ENCODE measurements at places on chromosomes 1 and 21.
A peak's percentile ranks its signal among the peaks of the same experiment; 100 is the strongest.

GRCh38 chr21:18000981-18001686 is 182.0 kb upstream of the C21orf91 start:
- DNase-seq: no peak

DNA sequence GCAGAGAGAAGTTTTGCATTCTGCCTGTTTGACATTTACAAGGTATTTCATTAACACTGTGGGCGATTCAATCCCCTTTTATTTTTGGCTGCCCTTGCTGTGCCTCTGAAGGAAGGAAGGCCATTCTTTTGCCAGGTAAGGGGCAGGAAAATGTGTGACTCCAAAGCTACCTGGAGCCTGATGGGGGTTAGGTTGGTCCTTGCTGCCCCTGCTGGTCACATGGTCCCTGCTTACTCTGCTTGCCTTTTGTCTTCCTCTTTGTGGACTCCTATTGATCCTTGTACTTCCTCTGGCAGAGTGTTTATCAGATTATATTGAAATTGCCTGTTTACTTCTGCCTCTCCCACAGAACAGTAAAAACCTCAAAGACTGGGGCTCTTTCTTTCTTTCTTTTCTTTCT is 65.7 kb downstream of the ST6GALNAC3 start:
- DNase-seq: peak; percentile 53

- peak; percentile 89 for DNase-seq
Observed at GRCh38 chr1:24286246-24287010, 32.7 kb upstream of the GRHL3 start.

GRCh38 chr1:115893545-115893944 is 52.6 kb upstream of the NHLH2 start:
- no peak for DNase-seq

DNA sequence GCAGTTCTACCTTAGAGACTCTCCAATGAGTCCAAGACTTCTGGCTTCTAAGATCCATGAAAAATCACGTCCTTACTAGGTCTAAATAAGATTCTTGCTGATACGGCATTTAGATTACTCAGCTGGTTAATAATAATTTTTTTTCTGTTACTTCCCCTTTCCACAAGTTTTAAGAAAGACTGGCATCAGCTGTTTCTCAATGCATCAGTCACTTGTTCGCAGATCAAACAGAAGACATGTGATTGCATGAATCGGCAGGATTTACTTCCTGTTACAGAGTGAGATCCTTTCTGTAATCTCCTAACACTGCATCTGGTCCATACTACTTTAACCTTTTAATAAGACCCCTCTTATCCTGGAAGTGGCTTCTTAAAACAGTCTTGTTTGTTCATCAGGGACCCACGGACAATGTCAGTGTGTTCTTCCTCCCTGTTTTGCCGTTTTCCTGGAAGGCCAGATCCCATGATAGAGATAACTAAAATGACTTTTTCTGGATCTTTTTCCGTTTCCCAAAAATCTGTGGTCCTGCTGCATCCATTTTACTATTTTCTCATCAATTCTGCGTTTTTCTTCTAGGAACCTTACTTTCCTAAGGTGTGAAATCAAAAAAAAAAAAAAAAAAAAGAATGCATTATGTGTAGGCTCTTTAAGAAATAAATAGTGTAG is 6.1 kb downstream of the NPL start:
- no peak for DNase-seq

DNA sequence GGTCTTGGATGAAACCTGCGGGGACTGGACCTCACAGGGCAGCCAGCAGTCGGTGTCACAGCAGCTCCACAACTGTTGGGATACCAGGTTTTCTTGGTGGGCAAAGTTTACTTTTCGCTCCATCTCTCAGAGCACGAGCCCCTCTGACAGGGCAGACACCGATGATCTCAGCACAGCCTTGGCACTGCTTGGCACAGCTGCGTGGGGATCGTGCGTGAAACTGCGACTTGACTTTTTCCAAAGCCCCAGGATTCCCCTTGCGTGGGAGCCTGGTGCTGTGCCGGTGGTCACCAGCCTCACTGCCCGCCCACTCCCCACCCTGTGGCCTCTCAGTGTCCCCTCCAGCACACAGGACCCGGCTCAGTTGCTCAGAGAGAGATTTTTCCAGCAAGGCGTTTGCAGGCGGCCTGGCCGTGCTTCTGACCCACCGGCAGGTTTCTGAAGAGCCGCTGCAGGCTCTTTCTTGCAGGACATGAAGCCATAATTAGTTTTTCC is 57.3 kb downstream of the SIK1 start:
- DNase-seq: no peak

- DNase-seq: no peak
Observed at GRCh38 chr1:58813361-58813760, 29.5 kb upstream of the JUN start.

DNA sequence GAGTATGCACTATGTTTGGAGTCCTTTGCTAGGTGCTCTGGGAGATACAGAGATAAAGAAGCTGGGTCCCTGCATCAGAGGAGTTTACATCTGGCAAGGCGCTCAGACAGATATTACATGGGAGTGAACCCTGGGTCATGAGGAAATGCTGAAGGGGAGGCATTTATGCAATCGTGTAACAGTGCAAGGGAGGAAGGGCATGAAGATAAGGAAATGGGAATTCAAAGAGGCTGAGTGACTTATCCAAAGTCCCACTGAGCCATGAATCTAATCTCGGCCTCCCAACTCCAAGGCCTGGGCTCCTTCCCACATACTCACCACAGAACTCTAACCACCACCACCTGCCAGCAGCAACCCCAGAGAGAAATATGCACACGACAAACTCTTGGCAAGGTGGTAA is 51.6 kb downstream of the FAM163A start:
- DNase-seq: no peak

DNA sequence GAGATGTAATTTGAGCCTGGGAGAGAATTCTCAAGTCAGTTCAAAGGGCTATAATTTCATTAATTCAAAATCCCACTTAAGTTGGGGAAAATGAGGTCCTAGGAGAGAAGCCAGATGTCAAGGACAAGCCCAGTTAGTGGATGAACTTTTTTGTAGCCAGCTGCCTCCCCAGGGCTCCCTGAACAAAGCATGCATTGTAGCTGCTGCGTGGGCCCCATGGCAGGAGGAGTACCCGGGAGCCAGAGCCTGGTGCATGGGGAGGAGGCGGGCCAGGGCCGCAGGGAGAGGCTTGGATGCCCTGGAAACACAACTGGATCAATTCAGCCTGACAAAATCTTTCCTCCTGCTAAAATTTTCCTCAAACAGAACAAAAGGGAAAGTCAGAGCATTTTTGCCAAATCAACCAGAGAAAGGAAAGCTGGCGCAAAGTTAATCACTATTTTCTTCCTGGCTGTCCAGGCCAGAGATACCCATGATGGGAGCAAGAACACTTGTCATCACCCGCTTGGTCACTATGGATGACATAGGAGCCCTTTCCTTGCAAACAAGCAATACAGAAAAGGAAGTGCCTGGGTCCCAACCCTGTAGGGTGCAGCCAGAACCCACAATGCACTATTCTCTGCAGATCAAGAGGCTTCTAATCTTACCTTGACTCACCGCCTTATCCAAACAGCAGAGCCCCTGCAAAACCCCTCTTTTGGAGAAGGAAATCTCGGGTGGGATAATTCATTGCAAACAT is 248.1 kb upstream of the RAB4A start:
- DNase-seq: no peak

- no peak for DNase-seq
Observed at GRCh38 chr21:45528028-45528705, 14.1 kb downstream of the SLC19A1 start.

- peak; percentile 91 for DNase-seq
Observed at GRCh38 chr1:46724991-46725735, 6.2 kb upstream of the EFCAB14 start.

DNA sequence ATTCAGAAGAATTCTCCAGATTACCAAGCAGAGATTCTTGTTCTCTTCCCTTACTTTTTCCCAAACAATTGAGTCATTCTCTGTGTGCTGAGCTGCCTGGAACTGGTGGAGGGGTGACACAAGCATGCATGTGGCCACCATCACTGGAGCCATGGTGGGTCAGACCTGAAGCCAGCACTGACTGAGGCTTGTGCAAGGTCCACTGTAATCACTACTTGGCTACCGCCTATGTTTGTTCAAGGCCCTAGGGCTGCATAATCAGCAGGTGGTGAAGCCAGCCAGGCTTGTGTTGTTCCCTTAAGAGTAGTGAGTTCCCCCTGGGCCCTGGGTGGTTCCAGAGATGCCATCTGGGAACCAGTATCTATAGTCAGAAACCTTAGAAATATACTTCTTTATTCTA is 183.8 kb downstream of the DNAH14 start:
- DNase-seq: no peak

GRCh38 chr1:208219659-208220282 is 24.4 kb downstream of the PLXNA2 start:
- no peak for DNase-seq

DNA sequence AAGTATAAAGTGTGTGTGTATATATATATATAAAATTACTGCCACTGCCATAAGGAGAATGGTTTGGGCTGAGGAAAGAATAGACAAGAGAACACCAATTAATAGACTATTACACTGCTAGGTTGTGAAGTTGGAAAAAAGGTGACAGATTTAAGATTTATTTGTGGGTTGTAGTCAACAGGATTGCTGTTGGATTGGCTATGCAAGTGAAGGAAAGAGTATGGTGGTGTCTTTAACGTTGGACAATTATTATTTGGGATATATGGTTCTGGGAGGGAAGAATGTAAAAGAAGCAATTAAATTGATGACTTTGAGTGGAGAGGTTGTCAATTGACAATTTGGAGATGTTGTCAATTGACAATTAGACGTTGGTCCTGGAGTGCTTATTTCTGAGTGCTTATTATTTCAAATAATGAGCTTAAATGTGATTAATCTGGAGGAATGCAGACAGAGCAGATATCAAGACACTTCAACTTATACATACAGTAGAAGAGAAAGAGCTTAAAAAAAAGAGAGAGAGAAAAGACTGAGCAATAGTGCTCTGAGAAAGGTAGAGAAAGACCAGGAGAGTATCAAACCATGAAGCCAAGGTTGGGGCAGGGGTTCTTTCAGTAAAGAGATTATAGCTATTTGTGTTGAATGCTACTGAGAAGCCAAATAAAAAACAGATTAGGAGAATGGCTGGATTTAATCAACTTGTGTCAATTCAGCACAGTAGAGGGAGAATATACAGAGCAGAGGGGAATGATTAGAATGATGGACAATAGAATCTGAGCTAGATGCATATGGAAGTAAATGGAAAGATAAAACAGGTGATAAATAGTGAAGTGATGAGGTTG is 9.7 kb downstream of the PTGS2 start:
- no peak for DNase-seq

GRCh38 chr1:248625166-248625565 is 9.7 kb downstream of the OR2T11 start:
- no peak for DNase-seq

- DNase-seq: no peak
Observed at GRCh38 chr1:3459940-3460671, 5.6 kb downstream of the ARHGEF16 start.

DNA sequence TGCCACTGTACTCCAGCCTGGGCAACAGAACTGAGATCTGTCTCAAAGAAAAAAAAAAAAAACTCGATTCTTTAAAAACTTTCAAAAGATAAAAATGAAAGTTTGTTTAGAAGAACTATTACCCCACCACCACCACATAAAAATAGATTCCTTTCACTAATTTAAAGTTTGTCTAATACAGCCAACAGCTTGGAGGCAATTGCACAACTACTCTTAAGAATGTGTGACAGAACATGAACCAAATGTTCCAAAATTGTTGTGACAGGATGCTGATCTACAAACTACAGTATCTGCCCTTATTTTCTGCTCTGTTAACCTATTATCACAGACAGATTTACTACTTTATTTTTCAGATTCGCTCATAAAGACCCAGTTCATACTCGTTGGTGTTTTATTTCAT is 5.5 kb upstream of the TGFBR3 start:
- DNase-seq: no peak
